ENCODE measurements at places on chromosomes 5 and 9. TPM values are rescaled to one million over a fixed set of nuclear protein-coding genes. Genes with fewer than 3 reads are reported as not detected.

Gene TMEM215
- not detected for total RNA-seq

Gene GOLM1
- total RNA-seq = 314 TPM

Gene C5
- 3.0 TPM for total RNA-seq

Gene ZNF300
- total RNA-seq = 0.88 TPM

Gene TMC1
- not detected for total RNA-seq

Gene OR13F1
- not detected for total RNA-seq

Gene FOXD1
- 2.2 TPM for total RNA-seq

Gene CMYA5
- 0.12 TPM for total RNA-seq

Gene SLC46A2
- total RNA-seq = 1.9 TPM

Gene GPRIN1
- total RNA-seq = 0.61 TPM

Gene CCDC171
- total RNA-seq = 1.9 TPM

Gene AGPAT2
- 43.4 TPM for total RNA-seq

Gene SPINK6
- total RNA-seq = not detected

Gene EIF4EBP3
- total RNA-seq = 7.3 TPM

Gene TYRP1
- not detected for total RNA-seq

Gene PCA3
- 0.14 TPM for total RNA-seq

Gene DDX4
- total RNA-seq = not detected

Gene TEK
- 23.6 TPM for total RNA-seq

Gene SLC4A9
- total RNA-seq = not detected

Gene ACSL6
- total RNA-seq = 9.5 TPM

Gene ADCY2
- 2.3 TPM for total RNA-seq

Gene LECT2
- not detected for total RNA-seq

Gene ADRA1B
- 9.2 TPM for total RNA-seq

Gene TLX3
- 0.17 TPM for total RNA-seq

Gene CLIC3
- total RNA-seq = 1.1 TPM

Gene OMD
- 2.4 TPM for total RNA-seq

Gene GAPVD1
- 63.1 TPM for total RNA-seq

Gene SPINK7
- total RNA-seq = not detected

Gene PCDHB5
- total RNA-seq = 2.8 TPM

Gene C9
- 0.54 TPM for total RNA-seq

Gene SPAG8
- 3.4 TPM for total RNA-seq

Gene BTNL8
- not detected for total RNA-seq

Gene GRXCR2
- not detected for total RNA-seq

Gene STOM
- total RNA-seq = 419 TPM

Gene CDH9
- total RNA-seq = not detected

Gene RFESD
- total RNA-seq = 0.43 TPM

Gene GLRA1
- total RNA-seq = not detected

Gene PCSK1
- 0.43 TPM for total RNA-seq
